ENCODE measurements at places on chromosomes 5 and 9.

- DNase-seq = no peak
Measured at GRCh38 chr9:133739408-133740280, 1.5 kb upstream of the SARDH start.

DNA sequence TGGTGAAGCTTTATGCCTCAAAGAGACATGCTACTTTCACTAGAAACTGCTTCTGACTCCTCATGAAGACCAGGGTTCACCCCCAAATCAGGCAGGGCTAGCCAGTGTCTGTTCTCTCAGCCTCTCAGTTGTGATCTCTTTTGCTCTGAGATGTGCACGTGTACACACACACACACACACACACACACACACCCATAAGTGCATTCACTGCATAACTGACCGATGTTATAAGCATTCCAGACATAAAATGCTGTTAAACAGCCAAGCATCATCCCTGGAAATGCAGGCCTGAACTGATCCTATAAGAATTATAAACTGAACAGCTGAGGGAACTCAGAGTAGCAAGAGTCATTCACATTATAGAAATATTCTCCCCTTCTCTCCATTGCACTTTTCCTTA, 85.0 kb downstream of the FSTL4 start:
- no peak for DNase-seq

DNA sequence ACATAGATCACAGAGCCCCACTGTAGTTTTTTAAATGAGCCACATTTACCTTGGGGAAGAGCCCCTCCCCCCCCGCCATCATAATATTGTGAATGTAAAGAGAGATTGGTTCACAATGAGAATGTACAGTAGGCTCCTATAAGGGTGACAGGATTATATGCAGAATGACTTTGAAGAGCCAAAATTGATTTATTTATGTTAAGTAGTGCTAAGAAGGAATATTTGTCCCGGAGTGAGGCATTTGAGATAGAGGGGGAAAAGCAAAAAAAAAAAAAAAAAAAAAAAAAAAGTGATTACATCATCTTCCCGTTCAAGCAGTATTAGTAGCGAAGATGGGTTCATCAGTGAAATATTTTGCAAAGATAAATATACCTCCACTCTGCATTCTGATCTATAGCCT, 73.9 kb downstream of the PIK3R1 start:
- DNase-seq = no peak

DNA sequence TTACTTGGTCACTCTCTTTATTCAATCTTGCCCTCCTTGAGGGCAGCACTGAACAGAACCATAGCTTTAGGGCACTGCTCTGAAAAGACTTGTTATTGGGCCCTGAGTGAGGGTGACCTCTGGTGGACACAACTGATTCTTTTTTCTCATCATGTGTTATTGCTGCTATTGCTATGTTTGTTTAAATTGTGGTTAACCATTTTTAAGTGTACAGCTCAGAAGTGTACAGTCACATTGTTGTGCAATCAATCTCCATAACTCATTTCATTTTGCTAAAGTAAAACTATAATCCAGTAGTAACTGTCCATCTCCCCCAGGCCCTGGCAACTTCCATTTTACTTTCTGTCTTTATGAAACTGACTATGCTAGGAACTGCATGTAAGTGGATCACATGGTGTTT, 351.1 kb upstream of the RIOK2 start:
- DNase-seq = no peak

GRCh38 chr9:129637102-129637501, 4.8 kb downstream of the ASB6 start:
- DNase-seq = no peak

DNA sequence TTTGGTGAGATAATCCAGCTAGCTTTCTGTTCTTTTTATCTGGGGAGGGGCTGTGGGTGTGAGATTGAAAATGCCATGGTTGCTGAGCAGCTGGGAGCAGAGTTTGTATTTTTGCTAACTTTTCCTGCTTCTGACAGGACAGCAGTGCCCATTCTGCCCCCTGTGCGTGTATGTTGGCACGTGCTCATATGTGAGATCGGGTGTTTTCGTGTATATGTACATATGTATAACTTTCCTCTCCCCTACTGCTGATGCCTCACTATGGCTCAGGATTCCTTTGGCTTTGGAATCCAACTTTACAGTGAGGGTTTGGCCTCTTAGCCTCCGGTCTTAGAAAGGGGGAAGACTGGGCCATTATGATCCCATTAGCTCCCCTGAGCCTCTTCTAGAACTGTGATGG, 38.3 kb downstream of the RGS3 start:
- no peak for DNase-seq

GRCh38 chr5:69326365-69326764, 6.2 kb downstream of the CCDC125 start:
- no peak for DNase-seq

DNA sequence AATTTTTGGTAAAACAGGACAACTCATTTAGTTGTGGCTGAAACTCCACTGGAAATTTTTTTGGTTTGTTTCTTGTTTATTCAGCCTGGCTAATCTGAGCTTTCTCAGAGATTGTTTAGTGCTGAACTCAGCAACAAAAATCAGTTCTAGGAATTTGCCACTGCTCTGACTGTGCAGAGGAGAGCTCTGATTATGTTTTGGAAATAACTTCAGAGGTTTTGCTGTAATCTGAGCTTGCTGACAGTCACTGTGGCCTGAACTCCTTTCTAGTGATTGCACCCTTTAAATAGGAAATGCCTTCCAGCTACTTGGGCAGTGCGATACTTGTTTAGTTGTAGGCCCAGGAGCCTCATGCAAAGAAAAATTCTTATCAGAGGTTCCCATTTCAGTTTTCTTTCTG, 60.2 kb downstream of the OSTF1 start:
- DNase-seq = no peak

- no peak for DNase-seq
Measured at GRCh38 chr9:72913382-72914009, 39.4 kb downstream of the ALDH1A1 start.

- no peak for DNase-seq
Measured at GRCh38 chr9:122475717-122476116, 2.0 kb downstream of the OR1J1 start.

- peak; percentile 56 for DNase-seq
Measured at GRCh38 chr5:14342306-14342705, 199.2 kb downstream of the TRIO start.

GRCh38 chr9:133124123-133124906, 3.3 kb upstream of the RALGDS start:
- DNase-seq = no peak

DNA sequence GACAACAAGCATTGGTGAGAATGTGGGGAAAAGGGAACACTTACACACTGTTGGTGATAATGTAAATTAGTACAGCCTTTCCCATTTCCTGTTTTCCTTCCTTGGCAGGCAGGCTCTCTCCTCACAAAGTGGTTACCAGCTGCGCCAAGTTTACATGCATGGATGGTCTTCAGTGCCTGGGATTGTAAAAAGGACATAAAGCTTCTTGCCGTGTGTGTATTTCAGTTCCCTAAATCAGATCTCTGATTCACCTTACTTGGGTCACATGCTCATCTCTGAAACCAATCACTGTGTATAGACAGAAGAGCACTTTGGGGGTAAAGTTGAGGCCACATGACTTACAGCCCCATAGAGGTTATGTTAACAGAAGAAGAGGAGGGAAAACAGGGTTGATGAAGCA, 92.8 kb downstream of the CAVIN4 start:
- DNase-seq = no peak

GRCh38 chr5:56440871-56441740, 208.0 kb upstream of the ANKRD55 start:
- no peak for DNase-seq

GRCh38 chr5:175059687-175060211, 335.4 kb downstream of the MSX2 start:
- DNase-seq = no peak

- no peak for DNase-seq
Measured at GRCh38 chr5:133589286-133589685, 23.1 kb downstream of the FSTL4 start.

GRCh38 chr5:97525780-97526179, 342.7 kb upstream of the RIOK2 start:
- DNase-seq = no peak

- DNase-seq = no peak
Measured at GRCh38 chr9:4537581-4537980, 47.3 kb downstream of the SLC1A1 start.

GRCh38 chr5:176697267-176697933, 50.1 kb downstream of the TSPAN17 start:
- no peak for DNase-seq

DNA sequence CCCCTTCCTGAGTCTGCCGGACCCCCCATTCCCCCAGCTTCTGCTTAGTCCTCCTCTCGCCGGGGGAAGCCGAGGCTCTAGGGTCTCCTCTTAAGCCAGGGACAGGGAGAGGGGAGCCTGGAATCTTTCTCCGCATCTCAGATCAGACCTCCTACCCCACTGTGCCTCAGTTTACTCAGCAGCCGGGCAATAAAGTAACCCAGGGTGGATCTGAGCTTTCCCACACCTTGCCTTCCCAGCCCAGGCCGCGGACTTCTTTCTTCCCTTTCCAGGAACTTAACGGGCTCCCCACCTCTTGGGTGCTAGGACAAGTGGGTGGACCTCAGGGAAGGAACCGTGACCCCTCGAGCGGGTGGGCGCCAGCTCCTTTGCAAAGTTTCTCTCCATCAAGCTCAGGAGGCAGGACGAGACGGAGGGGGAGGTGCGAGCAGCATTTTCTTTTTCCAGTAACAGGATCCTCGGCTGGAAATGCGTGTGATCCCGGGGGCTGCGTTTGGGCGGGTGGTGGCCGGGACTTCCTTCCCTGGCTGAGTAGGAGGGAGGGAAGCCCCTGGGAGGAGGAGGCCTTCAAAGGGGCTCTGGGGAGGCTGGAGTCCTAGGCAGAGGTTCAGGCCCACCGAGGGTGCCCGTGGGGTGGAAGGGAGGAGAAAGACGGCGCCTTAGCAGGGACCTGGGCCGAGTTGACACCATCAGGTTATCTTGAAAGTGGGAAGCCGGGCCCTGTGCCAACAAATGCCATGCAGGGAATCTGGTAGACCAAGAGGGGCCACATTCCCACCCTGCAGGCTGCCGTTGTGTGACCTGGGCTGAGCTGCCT, 795 bp downstream of the DAB2IP start:
- DNase-seq = no peak

DNA sequence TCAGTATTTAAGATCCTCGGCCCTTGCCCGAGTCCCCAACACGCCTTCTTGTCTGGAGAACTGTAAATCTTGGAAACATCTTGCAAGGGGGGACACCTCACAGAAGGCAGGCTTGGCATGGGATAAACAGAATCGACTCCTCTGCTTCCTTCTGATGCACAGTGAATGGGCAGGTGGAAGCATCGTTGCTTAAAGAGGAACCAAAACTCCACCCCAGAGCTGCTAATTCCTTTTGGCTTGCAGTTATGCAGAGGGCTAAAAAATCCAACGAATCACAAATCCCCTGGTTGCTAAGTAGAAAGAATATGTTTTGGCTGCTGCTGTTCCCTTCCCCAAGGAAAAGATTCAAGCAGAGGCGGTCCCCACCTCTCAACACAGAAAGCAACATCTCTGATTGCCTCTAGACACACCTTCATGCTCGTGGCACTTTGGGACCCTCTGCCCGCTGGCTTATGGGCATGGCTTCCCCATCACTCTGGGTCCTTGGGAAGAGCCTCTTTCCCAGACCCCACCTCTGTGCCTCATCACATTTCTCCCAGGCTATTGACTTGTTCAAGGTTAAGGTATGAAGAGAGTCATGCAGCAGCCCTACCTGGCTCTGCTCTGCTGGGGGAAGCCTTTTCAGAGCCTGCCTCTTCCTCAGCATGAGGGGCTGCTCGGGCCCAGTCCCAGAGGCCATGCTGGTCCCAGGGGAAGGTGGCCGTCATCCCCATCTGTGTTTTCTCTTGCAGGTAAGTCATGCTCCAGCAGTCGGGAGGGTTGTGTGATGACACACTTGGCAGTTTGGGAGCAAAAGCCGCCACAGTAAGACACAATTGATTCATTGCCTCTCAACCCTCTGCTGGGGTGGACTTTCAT, 137.1 kb downstream of the KCNIP1 start:
- no peak for DNase-seq

- peak; percentile 6 for DNase-seq
Measured at GRCh38 chr5:115170134-115170928, 623 bp upstream of the TRIM36 start.
